ENCODE measurements at places on chromosomes 1 and 21.

DNA sequence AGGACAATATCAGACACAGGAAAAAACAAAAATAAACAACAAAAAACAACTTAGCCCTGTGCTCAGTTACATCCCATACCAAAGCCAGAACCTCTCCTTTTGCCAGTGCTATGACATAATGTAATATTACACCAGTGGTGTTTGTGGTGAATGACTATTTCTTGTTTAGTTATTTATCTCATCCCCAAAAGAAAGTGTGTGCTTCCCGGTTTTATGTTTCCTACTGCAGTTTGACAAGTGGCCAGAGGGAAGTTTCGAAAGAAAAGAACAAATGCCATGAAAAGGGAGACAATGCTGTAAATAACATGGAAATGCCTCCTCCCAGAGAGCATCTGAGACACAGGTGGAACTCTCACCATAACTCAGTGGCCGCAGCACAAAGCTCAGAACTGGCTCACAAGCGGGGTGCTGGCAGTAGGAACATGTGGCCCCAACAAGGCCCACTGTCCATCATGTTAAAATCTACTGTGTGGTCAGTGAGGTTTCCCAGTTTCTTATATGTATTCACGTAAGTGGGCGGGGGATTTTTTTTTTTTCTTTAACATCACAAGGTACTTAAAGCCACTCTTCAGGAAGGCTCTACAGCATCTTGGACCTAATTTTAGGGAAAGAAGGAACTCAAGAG lies 158.2 kb downstream of the BARHL2 start:
- DNase-seq = no peak

- no peak for DNase-seq
Measured at GRCh38 chr1:199046618-199047017, 407.8 kb downstream of the PTPRC start.

GRCh38 chr1:171501305-171502024 lies 16.1 kb downstream of the PRRC2C start:
- no peak for DNase-seq

DNA sequence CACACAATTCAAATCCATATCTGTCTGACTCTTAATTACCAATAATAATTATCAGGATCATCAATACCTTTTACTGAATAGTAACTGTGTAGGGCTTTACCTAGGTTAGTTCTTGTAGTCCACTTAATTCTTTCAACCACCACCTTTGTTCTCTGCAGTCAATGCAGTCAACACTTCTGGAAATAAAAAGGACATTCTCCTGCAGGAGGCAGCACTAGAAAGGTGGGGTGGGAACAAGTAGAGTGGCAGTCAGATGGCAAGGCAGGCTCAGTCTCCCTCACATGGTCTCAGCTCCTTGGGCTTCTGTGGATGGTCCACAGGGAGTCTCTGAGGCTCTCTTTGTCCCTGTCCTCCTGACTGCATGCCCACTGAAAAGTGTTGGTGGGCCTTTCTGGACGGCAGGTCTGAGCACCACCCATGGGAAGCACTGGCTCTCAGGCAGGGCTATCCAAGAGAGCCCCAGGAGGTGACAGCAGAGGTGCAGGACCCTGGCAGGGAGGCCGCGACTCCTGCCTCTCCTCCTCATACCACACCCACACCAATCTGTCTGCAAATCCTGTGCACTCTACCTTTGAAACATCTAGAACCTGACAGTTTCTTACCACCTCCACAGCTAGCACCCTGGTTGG lies 237.3 kb downstream of the FOXD2 start:
- DNase-seq = no peak

DNA sequence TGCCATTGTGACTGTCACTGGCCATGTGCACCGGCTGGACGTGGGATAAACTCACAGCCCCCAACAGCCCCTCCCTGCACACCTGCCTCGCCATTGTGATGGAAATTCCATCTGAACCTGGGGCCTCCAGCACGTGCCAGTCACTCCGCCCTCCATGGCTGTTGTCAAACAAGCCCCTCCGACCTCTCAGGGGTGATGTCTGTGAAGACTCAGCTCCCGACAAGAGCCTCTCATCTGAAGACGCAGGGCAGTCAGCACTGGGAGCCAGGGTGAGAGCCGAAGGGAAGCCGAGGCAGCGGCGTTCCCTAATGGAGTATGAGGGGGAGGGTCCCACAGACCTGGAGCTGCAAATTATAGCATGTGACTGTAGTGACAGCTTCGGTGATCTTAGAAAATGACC lies 1.4 kb upstream of the KRTAP10-2 start:
- DNase-seq = no peak

GRCh38 chr1:199404976-199405375 lies 622.5 kb upstream of the NR5A2 start:
- DNase-seq = no peak

DNA sequence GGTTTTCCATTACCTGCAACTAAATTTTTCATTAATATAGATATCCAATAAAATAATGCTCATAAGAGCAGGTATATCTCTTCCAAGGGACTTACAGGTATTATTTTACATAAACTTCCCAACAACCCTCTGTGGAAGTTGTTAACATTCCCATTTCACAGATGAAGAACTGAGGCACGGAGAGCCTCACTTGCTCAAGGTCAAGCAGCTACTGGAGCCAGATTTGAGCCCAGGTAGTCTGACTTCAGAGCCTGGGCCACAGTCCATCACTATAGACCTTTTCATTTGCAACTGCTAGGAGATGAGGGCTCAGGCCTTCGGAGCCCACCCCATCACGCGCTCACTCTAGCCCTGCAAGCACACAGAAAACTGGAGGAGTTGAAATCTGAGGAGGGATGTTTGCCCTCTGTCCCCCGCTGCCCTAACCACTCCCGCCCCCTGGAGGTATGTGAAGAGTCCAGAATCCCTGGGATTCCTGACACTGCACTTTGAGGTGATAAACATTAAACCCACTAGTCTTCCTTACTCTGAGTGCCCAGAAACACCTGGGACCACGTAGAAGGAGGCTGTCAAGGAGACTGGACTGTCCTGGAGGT lies 11.7 kb upstream of the ALPL start:
- DNase-seq = no peak

DNA sequence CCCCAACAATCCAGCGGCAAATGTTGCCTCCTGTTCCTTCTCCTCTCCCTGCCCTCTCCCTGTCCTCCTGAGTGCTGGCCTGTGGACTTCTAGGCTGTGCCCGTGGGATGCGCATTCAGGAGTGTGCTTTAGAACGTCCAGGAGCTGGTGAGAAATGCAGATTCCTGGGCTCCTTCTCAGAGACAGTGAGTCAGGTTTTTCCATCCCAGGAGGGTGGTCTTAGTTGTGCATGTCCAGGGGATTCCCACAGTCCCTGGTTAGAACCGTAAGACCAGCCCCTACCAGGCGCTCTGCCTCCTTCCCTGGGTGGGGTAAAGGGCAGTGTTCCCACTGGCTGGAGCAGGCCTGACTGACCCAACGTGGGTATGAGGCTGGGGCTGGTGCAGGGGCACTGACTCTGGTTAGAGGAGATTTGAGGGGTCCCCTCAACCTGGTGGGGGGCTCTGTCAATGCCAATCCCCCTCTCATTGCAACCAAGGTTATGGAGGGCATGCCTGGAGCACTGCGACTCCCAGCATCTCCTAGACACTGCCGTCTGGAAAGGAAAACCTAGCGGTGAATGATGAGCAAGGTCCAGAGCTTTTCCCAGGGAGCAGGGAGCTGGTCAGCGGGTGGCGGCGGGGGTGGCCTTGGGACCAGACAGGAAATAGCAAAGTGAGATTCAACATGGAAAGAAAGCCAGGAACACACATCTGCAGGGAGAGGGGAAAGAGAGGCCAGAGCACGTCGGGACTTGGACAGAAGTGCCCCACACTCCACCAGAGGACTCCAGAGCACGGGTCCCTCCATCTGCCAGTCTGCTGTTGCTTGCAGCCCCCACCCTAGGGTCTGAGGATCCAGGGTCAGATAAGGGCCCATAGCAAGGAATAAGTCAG lies 38.5 kb downstream of the HSPG2 start:
- DNase-seq = no peak

GRCh38 chr1:177208920-177209319 lies 38.2 kb downstream of the BRINP2 start:
- no peak for DNase-seq

GRCh38 chr1:23909412-23909811 lies 3.8 kb downstream of the CNR2 start:
- no peak for DNase-seq

GRCh38 chr1:75764057-75764655 lies 21.9 kb upstream of the RABGGTB start:
- DNase-seq = no peak

- DNase-seq = no peak
Measured at GRCh38 chr1:200265881-200266280, 144.0 kb downstream of the ZNF281 start.

DNA sequence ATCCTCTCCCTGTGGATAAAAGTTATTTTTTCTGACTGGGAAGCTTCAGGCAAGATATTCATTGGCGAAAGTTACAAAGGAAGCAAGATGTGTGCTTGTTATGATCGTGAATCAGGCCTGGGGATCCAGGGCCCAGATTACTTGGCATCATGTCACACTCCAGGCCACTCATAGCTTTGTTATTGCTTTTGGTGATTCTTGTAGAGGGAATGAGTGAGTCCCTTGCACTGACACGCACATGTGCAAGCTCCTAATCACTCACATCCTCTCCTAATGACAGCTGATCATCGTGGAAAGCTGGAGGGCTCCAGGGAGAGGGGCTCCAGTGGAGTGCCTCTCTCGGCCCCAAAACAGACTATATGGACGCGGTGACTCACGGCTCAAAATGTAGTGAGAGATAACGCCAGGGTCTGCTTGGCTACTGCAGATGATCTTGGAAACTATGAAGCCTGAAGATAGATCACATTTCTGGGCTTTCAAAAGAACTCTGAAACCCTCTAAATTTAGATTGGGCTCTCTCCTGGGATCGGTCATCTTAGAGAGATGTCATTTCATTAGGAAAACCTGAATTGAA lies 481.1 kb upstream of the USP24 start:
- no peak for DNase-seq

DNA sequence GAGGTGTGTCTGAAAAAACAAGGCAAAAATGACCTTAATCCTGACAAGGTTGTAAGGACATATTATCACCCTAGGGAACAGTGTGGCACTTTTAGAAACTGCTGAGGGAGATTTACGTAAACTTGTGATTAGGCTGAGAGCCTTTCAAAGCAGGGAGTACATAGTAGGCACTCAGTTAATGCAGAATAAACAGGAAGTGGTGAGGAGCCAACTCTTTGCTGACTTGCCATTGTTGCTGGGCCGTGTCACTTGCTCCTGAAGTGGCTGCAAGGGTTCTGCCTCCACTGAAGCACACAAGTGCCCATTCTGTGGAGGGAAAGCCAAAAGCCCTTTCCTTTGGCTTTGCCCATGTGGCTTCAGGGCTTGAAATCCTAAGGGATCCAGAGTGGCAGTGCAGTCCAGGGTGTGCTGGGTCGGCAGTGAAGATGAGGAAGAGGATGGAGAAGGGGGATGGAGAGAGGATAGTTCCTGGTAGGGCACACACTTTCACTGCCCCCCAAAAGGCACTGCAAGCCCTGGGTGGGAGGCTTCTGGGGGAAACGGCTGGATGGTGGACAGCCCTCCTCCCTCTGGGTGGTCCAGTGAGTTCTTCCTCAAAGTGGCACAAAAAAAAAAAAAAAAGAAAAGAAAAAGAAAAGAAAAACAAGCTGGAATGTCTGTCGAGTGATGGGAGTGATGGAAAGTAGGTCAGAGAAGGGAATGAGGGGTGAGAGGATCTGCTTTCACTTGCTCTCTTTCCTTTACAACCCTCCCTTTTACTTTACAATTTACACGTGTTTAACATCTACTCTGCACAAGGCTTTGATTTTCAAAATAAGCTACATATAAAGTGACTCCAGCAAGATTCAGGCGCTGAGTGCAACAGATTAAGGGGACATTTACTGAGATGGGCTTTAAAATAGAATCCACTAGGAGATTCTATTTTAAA lies 13.7 kb upstream of the RHEX start:
- DNase-seq = no peak

DNA sequence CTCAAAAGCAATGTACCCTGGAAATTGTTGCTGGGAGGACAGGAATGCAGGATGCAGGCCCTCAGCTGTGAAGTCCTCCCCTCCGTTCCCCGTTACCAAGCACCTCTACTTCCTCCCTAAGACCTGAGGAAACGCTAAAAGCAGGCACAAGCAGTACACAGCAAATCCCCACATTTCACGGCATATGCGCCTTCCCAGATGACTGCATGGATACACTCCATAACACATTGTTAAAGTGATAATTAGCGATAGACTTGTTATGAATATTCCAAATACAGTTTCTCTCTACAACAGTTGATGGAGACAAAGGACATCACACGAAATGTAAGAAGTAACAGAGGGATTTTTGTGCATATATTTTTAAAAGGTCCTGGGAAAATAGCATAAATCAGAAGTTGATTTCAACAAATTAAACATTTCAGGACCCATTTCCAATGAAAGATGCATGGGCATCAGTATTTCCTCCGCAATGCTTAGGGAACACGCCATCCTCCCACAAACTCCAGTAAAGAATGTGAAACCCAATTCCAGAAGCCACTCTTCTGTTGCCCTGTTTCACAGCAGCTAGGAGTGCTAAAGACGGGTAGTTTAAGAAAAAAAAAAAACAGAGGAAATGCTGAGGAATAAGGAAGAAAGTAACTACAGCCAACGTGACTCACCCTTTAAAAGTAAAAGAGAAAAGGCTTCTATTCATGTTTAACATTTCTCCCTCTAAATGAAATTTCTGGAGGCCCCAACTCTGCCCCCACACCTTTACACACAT lies 75.5 kb downstream of the HIVEP3 start:
- no peak for DNase-seq

GRCh38 chr1:204261746-204262505 lies 48.1 kb upstream of the GOLT1A start:
- DNase-seq = no peak

- DNase-seq = no peak
Measured at GRCh38 chr1:76503736-76504135, 363.5 kb upstream of the ST6GALNAC5 start.

- DNase-seq = no peak
Measured at GRCh38 chr21:15653710-15654109, 76.1 kb upstream of the USP25 start.

- DNase-seq = no peak
Measured at GRCh38 chr1:21608798-21609197, 60.4 kb downstream of the RAP1GAP start.

- DNase-seq = no peak
Measured at GRCh38 chr1:203167026-203167912, 8.4 kb downstream of the MYBPH start.

- DNase-seq = no peak
Measured at GRCh38 chr1:89938171-89939055, 56.5 kb upstream of the ZNF326 start.

DNA sequence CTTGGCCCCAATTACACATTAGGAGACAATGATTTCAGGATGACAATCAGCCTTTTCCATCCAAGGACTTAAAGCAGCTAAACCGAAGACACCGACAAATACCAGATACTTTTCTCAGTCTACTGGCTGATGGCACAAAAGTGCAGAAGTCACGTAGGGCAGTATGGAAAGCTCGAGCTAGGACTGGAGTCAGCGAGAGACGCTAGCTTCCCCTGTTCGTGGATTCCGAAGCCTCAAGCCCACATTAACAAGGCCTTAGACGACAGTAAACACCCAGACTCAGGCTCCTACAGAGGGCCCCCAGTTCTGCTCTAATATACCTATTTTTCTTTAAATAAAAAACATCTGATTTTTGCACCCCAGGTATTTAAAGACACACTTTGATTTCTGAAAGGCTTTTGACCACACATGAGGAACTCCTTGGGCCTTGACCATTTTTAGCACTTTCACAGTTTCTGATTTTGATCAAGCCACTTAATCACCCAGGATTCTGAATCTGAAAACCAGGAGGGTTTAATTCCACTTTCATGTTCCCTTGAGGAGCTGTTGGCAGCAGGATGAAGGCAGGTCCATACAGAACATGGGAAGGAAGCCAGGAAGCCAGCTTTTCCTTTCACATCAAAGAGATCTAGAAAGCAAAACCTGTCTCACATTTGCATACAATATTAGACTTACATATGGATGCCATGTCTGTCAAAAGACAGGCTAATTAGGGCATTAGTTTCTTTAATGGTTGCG lies 204.1 kb downstream of the GABPA start:
- no peak for DNase-seq
